Breast epithelium (tissue), 4 donors: ENCODE measurements at places on chromosomes 3 and 15. TPM values are rescaled to one million over a fixed set of nuclear protein-coding genes. Genes with fewer than 3 reads are reported as not detected.

- no peak overlapping the region for H3K27ac ChIP-seq
- no peaks in the 10 kb centered on the region for H3K4me1 ChIP-seq
- H3K36me3 ChIP-seq, result no peaks in the 10 kb centered on the region
- no peaks in the 10 kb centered on the region for H3K27me3 ChIP-seq
- no peak for DNase-seq
Observed at GRCh38 chr3:170967126-170967525, 58.7 kb upstream of the EIF5A2 start.

DNA sequence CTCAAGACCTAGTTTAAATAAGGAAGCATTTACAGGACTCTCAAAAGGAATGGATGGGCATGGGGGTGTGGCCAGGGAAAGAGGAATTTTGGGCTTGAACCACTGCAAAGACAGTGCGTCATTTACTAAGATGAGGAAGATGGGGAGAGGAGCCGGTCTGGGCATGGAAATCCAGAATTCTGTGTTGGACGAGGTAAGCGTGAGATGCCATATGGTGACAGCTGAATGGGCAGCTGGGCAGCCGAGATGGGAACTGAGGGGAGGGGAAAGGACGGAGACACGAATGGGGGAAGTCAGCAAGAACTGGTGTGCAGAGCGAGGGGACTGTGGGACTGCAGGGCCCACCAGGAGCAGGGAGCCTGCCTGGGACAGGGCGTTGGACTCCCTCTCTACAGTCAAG lies 24.2 kb downstream of the TMEM44 start:
- no peaks in the 10 kb centered on the region for H3K36me3 ChIP-seq
- H3K27me3 ChIP-seq, result no peaks in the 10 kb centered on the region
- H3K27ac ChIP-seq, result no peak overlapping the region
- no peak overlapping the region for H3K4me3 ChIP-seq
- H3K4me1 ChIP-seq, result no peaks in the 10 kb centered on the region

DNA sequence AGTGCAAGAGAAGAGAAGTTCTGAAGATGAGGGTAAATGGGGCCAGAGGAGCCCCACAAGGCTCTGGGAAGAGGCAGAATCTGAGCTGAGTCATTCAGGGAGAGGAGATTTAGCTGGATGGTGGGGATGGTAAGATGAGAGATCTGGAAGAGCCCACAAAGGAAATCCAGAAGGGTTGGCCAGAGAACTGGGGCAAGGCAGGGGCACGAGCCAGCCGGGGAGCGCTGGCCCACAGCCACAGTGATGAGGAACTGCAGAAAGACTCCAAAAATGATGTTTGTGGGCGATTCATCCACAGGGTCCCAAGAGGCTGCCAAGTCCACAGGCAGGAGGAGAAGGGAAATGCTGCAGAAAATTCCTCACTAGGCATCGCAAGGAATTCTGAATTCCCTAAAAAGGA lies 75.9 kb upstream of the ATP2B2 start:
- no peaks in the 10 kb centered on the region for H3K4me1 ChIP-seq
- DNase-seq, result no peak
- no peaks in the 10 kb centered on the region for H3K27me3 ChIP-seq
- H3K27ac ChIP-seq, result no peak overlapping the region
- H3K4me3 ChIP-seq, result no peak overlapping the region
- H3K36me3 ChIP-seq, result no peaks in the 10 kb centered on the region

- no peaks in the 10 kb centered on the region for H3K36me3 ChIP-seq
- no peaks in the 10 kb centered on the region for H3K27me3 ChIP-seq
- H3K4me3 ChIP-seq, result no peak overlapping the region
- no peak overlapping the region for H3K27ac ChIP-seq
Observed at GRCh38 chr3:117645561-117646242, 936.1 kb downstream of the TUSC7 start.

A4GNT gene
- total RNA-seq, result not detected

STRA6 gene
- total RNA-seq, result 1.0 TPM

GRCh38 chr3:190038050-190038933 lies 82.4 kb downstream of the P3H2 start:
- no peaks in the 10 kb centered on the region for H3K36me3 ChIP-seq
- peak; percentile 77 for DNase-seq
- no peak overlapping the region for H3K4me3 ChIP-seq
- H3K4me1 ChIP-seq, result no peaks in the 10 kb centered on the region
- H3K27ac ChIP-seq, result no peak overlapping the region
- no peaks in the 10 kb centered on the region for H3K27me3 ChIP-seq

- H3K36me3 ChIP-seq, result no peaks in the 10 kb centered on the region
- no peaks in the 10 kb centered on the region for H3K4me1 ChIP-seq
- no peak overlapping the region for H3K4me3 ChIP-seq
- no peak overlapping the region for H3K27ac ChIP-seq
- no peak for DNase-seq
- no peaks in the 10 kb centered on the region for H3K27me3 ChIP-seq
Observed at GRCh38 chr3:111733856-111734255, 125.2 kb upstream of the PHLDB2 start.

GRCh38 chr15:66504563-66505429 lies at the start of the genes RPL4 and ZWILCH:
TSS of gene RPL4 (minus strand) at chr15:66504855. CDS start at chr15:66504790, 65 bp downstream.
TSS of gene ZWILCH (plus strand) at chr15:66505326. CDS start at chr15:66505339, 13 bp downstream.
- H3K27me3 ChIP-seq, result no peaks in the 10 kb centered on the region
- H3K4me3 ChIP-seq, result peak within 1 kb of the TSS; percentile 85
- H3K27ac ChIP-seq, result peak within 1 kb of the TSS; percentile 96
- peaks cover 5% of the 10 kb centered on the region for H3K36me3 ChIP-seq
- DNase-seq, result peak; percentile 62

GRCh38 chr3:187737006-187737367 lies 8.3 kb downstream of the BCL6 start:
- H3K4me3 ChIP-seq, result peak overlapping the region; percentile 73
- H3K27ac ChIP-seq, result peak overlapping the region; percentile 99
- DNase-seq, result no peak
- no peaks in the 10 kb centered on the region for H3K36me3 ChIP-seq
- no peaks in the 10 kb centered on the region for H3K27me3 ChIP-seq
- H3K4me1 ChIP-seq, result peaks cover 14% of the 10 kb centered on the region

DNA sequence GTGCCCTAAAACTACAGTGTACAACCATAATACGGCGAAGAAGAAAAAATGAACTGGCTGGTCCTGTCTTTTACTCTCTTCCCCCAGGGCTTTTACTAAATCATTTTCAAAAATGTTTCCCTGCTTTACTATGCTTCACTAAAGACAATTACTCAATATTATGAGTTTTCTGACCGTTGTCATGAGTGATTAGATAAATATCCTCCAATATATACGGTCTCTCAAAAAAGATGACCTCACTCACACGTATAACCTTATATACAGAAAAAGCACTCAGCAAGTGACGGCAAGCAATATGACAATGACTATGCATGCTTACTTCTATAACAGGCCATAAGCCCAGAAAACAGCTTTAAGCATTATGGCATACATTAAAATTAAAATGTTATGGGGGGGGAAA lies 60.5 kb downstream of the TBL1XR1 start:
- H3K4me3 ChIP-seq, result no peak overlapping the region
- no peaks in the 10 kb centered on the region for H3K4me1 ChIP-seq
- H3K27me3 ChIP-seq, result no peaks in the 10 kb centered on the region
- no peak overlapping the region for H3K27ac ChIP-seq

COL6A6 gene
- 0.32 TPM for total RNA-seq

CFAP91 gene
- total RNA-seq, result 4.3 TPM

PIERCE2 gene
- total RNA-seq, result 4.3 TPM

- H3K27ac ChIP-seq, result no peak overlapping the region
- H3K4me3 ChIP-seq, result no peak overlapping the region
- no peaks in the 10 kb centered on the region for H3K4me1 ChIP-seq
- DNase-seq, result no peak
Observed at GRCh38 chr3:177320765-177321247, 123.5 kb upstream of the TBL1XR1 start.

- no peak overlapping the region for H3K4me3 ChIP-seq
- H3K4me1 ChIP-seq, result no peaks in the 10 kb centered on the region
- no peak overlapping the region for H3K27ac ChIP-seq
- H3K36me3 ChIP-seq, result peaks cover 18% of the 10 kb centered on the region
Observed at GRCh38 chr3:112572701-112573100, 10.9 kb downstream of the SLC35A5 start.

DNA sequence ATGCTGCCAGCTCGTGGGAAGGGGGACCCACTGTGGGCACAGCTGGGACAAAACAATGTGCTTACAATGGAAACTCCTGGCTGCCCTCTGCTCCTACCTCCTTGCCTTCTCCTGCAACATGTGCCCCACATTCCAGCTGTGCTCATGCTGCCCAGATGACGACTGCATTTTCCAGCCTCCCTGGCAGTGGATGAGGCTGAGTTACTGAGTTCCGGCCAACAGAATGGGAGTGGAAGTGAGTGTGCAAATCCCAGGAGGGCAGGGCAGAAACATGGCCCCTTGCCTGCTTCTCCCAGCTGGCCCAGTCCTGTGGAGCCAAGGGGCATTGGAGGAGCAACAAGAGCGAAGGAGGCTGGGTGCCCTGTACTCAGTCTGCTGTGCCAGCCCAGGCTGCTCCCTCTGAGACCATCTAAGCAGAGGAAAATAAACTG lies 17.1 kb downstream of the KLF15 start:
- H3K27me3 ChIP-seq, result no peaks in the 10 kb centered on the region
- H3K4me3 ChIP-seq, result no peak overlapping the region
- H3K4me1 ChIP-seq, result no peaks in the 10 kb centered on the region
- no peaks in the 10 kb centered on the region for H3K36me3 ChIP-seq
- no peak for DNase-seq

SNTN gene
- not detected for total RNA-seq

DNA sequence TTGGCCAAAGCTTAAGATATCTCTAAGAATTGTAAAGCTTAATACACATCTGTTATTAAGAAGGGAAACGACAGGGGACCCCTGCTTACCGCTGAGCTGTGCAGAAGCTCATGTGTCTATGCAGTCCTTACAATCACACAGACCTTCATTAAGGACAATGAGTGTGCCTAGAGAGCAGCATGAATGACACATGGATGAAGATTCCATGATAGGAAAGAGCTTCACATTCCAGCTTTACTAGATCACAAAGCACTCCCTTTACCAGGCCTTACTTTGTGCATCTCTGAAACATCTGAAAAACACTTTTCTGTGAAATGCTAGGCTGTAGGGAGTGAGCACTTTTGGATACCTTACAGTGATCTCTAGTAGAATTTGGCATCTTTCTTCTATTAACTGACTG lies 32.0 kb downstream of the RNF168 start:
- no peak overlapping the region for H3K4me3 ChIP-seq
- no peak overlapping the region for H3K27ac ChIP-seq
- no peaks in the 10 kb centered on the region for H3K27me3 ChIP-seq
- no peaks in the 10 kb centered on the region for H3K4me1 ChIP-seq

DNA sequence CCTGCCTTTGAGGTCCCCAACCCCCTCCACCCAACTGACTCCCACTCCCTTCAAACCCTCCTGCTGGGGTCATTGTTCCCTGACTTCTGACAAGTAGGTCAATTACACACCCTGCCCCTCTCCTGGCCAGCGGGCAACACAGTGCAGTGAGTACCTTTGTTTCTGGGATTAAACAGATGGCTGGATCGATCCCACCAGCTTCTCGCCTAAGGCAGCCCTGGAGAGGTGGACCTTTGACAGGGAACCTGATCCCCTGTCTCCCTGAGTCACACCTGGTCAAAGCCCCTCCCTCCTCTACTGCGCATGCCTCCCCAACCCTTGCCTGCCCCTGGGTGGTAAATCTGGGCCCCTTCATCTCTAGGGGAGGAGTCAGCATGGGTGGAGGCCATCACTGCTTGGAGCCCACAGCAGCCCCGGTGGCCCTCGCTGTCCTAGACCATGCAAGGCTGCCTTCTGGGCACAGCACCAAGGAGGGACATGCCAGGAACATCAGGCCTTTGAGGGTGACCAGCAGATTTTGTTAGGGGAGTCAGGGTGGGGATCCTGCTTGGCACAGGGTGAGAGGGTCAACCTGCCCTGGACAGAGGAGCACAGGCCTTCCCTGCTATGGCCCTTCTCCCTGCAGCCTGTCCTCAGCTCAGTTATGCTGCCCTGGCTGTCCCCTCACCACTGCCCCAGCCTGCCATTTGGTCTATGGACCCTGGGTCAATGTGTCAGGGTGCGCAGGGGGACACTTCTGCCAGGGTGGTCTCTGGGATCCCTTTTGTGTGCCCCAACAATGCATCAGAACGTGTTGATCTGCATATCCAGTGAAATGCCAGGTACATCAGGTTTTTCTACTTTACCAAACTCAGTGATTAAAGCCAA lies 9.8 kb upstream of the PRR23E start:
- no peaks in the 10 kb centered on the region for H3K36me3 ChIP-seq
- H3K27me3 ChIP-seq, result no peaks in the 10 kb centered on the region
- H3K4me1 ChIP-seq, result no peaks in the 10 kb centered on the region
- no peak for DNase-seq
- H3K27ac ChIP-seq, result no peak overlapping the region

CYP11A1 gene
- total RNA-seq, result 4.6 TPM

CATSPER2 gene
- total RNA-seq, result 10.2 TPM

DNA sequence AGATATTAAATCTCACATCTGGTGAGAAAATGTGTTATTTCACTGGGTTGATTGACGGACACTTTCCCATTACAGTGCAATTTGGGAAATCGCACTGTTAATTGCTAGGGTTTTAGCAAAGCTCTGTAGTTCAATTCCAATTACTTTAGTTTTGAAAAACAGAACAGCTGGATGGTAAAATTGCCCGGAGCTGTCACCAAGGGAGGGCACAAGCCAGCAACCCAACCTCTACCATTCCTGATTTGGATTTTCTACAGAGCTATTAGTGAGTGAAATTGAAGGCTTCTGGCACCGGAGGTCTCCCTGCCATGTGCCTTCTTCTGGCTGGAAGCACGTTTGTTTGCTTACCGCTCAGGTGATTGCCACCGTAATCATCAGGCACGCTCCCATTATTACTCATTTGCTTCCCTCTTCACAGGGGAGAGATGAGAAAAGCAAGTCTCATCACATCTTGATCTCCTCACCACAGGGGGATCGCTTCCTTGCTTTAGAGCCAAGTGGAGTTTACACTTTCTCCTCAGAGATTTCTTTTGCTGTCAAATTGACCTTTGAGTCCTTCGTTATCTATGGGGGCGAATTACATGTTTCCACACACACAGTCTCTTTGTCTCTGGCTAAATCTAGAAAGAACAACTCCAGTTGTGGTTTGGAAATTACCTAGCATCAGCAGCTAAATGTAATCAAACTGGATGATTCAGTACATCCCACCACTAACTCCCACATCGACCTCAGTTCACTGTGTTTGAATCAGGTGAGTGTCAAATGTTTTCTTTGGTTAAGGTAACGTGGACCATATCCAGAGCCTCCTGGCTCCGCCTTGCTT lies 421.7 kb upstream of the GOLIM4 start:
- H3K36me3 ChIP-seq, result no peaks in the 10 kb centered on the region
- H3K4me3 ChIP-seq, result no peak overlapping the region

DNA sequence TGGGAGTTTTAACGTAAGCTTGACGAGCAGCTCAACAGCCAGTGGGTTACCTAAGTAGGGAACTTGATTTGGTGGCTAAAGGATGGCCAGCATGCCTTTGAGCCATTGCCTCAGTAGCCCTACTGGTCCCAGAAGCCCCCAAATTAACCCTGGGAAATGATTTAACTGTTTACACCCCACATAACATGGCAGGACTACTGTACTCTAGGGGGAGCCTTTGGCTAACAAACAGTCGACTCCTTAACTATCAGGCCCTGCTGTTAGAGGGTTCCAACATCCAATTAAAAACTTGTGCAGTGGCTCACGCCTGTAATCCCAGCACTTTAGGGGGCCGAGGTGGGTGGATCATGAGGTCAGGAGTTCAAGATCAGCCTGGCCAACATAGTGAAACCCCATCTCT lies 9.4 kb upstream of the SMCO1 start:
- H3K36me3 ChIP-seq, result no peaks in the 10 kb centered on the region
- H3K27me3 ChIP-seq, result no peaks in the 10 kb centered on the region
- no peaks in the 10 kb centered on the region for H3K4me1 ChIP-seq
- H3K27ac ChIP-seq, result no peak overlapping the region

- DNase-seq, result no peak
- H3K27ac ChIP-seq, result no peak overlapping the region
- no peaks in the 10 kb centered on the region for H3K27me3 ChIP-seq
- no peaks in the 10 kb centered on the region for H3K36me3 ChIP-seq
- H3K4me3 ChIP-seq, result no peak overlapping the region
- no peaks in the 10 kb centered on the region for H3K4me1 ChIP-seq
Observed at GRCh38 chr3:122800706-122801237, 5.9 kb downstream of the SLC49A4 start.

POTEB gene
- not detected for total RNA-seq
